ENCODE measurements at places on chromosomes 12 and 14.

DNA sequence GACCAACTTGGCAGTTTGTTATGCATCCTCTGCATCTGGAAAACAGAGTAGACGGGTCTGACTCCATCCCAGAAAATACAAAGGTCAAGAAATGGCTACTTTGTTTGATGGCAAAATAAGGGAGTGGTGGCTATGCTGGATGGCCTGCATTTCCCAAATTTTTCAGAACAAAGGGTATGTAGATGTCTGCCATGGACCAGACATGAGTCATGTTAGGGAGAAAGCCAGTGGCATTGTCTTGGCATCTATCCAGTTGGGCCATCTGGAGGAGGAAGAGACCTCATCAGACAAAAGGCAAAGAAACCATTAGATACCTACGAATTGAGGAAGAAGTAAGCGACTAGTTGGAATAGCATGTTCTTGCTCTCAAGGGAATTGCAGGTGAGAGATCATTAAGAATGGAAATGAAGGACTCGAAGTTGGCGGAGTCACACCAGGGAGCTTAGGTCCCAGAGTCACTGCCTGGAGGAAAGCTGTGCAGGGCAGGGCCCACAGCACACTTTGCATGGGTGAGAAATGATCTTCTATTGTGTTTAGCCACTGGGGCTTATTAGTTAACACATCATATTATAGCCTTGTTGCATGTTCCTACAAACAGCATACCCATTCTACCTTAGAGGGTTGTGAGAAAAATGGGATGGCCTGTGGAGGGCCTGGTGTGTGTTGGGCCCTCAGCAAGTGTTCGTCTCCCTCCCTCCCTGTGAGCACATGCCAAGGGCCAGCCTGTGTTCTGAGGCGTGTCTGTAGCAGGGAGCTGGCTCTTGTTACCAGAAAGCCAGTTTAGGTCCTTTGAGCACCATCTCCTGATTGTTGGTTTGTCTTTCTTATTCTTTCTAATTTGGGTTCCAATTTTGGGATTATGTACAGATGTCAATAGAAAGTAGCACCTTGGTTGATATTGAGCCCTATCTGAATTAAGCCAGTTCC, 119.4 kb downstream of the KTN1 start:
- DNase-seq, result peak; percentile 60

- no peak for DNase-seq
Measured at GRCh38 chr14:31057701-31058364, 31.7 kb upstream of the STRN3 start.

DNA sequence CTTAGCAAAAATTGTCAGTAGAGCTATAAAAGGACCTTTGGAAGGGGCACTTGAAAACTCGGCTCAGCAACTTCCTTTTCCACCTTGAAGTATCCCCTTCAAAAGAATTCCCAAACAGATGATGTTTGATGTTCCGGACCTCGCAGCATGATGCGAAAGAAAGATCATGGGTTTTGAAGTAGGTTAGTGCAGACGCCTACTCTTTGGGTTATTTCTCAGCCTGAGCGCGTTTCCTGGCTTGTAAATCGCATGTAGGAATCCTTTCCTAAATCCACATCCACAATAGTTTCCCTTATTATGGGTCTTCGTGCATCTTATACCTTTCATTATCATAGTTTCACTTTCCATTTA, 584 bp upstream of the NEDD1 start:
- DNase-seq, result no peak

DNA sequence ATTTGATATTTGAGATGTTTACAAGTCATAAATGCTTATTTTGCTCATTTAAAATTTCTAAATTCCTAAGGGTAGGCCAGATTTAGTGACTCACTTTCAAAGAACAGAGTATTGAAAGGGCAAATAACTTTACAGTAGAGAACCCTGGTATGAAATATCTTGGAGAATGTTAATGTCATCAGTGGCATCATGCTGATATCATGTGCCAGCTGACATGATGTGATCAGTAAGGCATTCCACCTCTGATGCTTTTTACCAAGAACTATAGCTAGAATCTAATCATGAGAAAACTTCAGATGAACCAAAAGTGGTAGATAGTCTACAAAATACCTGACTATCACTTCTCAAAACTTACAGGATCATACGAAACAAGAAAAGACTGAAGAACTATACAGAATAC, 2.9 kb upstream of the FLRT2 start:
- DNase-seq, result peak; percentile 68

DNA sequence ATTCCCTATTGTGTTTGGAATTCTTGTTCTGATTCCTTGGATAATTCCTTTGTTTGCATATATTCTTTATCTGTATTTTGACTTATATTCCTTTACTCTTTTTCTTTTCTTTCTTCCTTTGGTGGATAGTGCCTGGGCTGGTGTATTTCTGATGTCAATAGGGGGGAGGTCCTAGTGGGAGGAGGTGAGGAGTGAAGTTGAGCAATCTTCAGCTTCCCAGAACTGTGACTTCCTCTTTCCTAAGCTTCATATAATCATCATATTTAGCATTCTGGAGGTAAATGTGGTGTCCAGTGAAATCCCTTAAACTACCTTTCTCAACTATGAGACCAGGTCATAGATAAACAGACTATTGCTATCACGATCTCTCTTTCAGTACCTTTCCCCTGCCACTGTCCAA, 29.6 kb upstream of the TBPL2 start:
- no peak for DNase-seq

DNA sequence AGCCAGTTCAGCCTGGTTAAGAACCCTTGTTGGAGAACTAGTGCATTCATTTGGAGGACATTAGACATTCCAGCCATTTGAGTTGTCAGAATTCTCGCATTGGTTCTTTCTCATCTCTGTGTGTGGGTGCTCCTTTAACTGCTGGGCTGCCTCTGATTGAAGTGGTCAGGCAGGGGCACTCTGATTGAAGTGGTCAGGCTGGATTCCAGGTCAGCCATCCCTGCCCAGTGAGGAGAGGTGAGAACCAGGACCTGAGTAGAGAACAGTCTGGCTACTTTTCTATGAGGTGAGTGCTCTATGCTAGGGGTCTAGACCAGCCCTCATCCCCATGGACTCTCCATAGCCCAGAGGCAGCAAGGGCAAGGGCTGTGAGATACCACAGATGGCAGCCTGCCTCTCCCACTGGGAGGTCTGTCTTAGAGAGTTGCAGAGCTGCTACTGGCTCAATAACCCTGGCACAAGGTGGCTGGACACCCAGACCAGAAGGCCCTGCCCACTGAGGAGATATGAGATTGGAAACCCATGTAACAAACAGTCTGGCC, 691.6 kb downstream of the TMTC2 start:
- no peak for DNase-seq

- no peak for DNase-seq
Measured at GRCh38 chr14:100726550-100727085, at the start of gene DLK1. TSS of gene DLK1 (plus strand) at chr14:100726892. CDS start at chr14:100727069, 177 bp downstream.

DNA sequence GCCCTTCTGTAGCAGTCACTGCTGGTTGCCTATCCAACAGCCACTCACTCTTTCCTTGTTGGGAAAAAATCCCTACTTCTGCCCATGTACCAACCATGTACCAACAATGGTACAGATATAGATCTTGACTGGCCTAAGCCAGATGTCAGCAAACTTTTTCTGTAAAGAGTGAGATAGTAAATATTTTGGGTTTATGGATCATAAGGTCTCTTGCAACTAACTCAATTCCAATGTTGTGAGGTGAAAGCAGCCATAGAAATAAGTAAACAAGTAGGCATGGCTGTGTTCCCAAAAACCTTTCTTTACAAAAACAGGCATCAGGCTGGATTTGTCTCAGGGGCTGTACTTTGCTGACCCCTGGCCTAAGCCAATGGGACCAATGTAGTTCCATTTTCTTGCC, 73.5 kb downstream of the ARMH4 start:
- DNase-seq, result peak; percentile 35

DNA sequence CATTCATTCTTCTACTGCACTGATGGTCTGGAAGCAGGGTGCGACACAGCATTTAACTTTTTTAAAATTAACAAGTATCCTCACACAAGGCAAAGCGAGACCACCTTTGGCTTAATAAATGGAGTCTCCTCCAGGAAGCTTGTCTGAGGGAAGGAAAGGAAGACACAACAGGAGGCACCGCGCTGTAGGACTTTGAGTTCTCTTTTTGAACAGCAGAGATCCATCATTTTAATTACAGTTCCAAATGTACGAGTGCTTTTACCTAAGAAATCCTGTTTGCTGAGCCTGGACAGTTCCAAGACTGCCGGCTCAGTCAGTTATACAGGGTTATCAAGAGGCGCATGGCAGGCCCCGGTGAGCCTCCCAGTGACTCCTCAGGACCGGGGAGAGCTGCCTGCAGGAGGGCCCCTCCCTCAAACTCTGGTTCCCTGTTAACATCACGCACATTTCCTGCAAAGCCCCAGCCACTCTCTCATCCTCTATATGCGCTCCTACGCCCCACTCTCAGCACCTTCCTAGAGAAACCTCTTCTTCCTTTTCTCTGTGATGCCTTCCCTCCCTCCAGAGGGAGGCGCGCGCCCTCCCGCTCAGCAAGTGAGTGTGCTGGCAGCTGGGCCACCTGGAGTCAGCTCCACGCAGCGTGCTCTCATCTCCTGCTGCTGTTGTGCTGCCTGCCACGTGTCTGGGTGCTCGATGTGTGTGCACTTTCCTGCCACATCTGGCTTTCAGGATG, 46.1 kb downstream of the STX2 start:
- no peak for DNase-seq

DNA sequence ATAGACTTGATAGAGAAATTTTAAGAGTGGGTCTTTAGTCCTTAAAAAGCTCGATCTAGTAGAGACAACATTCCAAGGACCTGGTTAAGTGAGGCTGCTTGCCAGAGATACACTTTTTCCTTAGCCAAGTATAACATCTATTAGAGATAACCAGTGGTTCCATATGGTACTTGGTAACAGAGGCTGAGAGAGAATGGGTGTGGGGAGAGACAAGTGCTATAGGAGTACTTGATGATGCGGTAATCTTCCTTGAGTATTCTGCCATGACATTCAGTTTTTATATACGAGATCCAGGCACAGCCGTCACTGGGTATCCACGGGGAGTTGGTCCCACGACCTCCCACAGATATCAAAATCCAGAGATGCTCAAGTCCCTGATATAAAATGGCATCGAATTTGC, 77.4 kb upstream of the REP15 start:
- DNase-seq, result peak; percentile 52

DNA sequence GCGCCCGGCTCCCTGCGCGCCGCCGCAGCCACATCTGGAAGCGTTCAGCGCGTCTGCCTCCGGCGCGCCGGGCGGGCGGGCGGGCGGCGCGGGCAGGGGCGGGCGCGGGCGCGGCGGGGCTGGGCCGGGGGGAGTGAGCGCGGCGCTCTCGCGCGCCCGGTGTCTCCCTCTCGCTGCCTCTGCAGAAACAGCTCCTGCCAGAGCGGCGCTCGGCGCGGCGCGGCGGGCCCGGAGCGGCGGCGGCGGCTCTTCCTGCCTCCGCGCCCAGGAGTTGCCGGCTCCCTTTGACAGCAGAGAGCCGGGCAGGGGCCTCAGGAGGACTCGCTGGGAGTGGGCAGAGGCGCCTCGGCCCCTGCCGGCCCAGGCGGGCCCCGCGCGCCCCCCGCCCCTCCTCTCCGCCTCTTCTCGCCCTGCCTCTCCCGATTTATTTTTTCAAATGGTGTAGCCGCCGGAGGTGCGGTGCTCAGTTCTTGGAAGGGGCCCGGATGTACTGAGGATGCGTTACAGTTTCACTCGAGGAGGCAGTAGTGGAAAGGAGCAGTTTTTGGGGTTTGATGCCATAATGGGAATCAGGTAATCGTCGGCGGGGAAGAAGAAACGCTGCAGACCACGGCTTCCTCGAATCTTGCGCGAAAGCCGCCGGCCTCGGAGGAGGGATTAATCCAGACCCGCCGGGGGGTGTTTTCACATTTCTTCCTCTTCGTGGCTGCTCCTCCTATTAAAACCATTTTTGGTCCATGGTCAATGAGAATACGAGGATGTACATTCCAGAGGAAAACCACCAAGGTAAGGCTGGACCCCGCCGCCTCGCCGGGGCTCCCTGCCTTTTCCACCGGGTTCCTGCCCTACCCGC, at the start of gene CACNA1C:
Gene CACNA1C (plus strand): TSS at position 162 of the 853 bp plus-strand sequence. CDS start 576 bp downstream, at position 738.
- peak; percentile 77 for DNase-seq

DNA sequence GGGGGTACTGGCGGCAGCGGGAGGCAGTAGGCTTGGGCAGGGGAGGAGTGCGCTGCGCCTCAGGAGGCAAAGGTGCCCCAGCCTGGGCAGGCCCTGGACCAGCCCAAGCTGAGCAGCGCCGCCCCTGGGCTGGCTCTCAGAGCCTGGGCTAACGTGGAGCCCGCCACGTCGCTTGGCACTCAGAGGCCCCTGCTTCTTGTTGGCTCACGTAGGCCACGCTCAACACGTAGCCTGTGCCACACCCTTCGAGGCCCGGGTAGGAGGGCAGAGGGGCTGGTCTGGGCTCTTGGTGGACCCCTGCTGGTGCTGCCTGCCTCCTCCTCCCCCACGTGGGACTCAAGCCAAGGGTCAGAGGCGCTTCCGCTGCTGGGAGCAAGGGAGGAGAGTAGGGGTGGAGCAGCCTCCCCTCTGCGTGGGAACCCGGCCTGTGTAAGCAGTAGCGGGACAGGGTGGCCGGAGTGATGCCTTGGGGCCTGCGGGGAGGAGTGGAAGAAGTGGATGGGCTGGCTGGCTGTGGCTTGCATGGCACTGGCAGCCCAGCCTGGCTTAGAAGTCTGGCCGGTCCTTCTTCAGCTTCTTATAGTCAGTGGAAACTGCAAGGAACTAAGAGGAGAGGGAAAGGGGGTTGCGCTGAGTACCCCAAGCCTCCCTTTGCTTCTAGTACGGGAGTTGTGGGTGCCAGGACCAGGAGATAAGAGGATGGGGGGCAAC, 5.7 kb downstream of the SHMT2 start:
- DNase-seq, result peak; percentile 67

DNA sequence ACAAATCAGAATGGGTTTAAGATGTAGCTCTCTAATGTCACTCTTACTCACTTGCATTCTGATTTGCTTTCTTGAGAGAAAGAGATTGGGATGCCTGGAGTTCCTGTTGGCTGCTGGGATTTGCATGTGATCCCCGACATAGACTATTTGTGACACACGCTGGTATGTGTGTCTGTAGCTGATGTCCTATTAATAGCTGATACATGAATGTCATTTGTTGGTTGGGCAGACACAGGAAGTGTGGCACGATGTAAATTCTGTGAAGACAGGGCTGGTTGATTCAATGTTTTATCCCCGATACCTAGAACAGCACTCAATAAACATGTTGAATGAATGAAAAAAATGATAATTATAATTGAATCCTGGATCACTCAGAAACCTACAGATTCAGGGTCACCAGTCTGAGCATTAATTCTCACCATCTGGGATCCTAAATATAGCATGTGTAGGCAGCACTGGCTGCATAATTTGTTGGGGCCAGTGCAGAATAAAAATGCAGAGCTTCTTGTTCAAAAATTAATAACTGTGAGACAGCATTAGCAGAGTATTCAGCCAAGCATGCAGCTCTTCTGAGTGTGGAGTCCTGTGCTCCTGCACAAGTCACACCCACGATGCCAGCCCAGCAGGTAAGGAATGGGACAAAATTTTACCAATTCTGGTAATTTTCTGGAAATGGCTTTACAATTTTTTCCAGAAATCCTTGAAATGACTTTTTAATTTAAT, 35.5 kb upstream of the SOCS2 start:
- peak; percentile 58 for DNase-seq

GRCh38 chr12:92539110-92539749, 163.6 kb upstream of the PLEKHG7 start:
- peak; percentile 70 for DNase-seq
